Fibroblast of skin of left quadriceps (primary cell): ENCODE measurements at places on chromosomes 6 and 20.
A peak's percentile ranks its signal among the peaks of the same experiment; 100 is the strongest.

DNA sequence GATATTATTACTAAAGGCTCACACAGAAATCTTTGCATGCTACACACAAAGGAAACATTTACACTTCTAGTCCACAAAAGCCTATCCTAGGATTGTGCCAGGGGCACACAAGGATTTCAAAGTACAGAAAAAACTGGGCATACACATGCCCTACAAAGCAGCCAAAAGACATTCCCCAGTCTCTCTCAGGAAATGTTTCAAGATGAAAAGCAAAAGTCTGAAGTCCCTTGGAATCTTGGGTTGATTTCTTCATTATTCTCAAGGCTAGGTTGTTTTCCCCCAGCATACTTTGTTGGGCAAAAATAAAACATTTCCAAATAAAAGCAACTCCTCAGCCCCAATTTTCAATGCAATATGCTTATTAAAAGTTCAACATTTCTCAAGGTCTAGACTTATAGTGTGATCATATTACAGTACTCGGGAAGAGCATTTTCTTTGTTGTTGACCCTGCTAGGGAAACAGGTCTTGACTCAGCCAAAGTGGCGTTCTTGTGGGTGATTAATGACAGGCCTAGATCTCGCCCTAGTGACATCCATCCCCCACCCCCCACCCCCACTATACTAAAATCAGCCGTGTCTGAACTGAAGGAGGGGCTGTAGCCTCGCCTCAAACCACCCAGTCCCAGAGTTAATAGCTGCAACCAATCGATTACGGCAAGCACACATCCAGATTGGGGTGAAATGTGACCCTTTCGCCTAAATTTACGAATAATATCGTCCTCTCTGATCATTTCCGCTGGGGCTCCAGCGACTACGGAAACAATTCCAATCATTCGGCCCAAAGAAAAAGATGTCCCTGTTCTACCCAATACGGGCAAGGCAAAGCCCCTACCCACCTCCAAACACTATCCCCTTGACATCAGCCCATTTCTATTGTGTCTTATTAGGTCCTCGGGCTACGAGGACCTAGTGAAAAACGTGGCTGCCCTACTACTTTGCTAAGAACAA is 1.4 kb downstream of the AKIRIN2 start:
- DNase-seq: no peak

- no peak for DNase-seq
Measured at GRCh38 chr6:88584581-88585275, 378.7 kb downstream of the RNGTT start.

- peak; percentile 85 for DNase-seq
Measured at GRCh38 chr6:106256201-106256968, 69.2 kb downstream of the ATG5 start.

DNA sequence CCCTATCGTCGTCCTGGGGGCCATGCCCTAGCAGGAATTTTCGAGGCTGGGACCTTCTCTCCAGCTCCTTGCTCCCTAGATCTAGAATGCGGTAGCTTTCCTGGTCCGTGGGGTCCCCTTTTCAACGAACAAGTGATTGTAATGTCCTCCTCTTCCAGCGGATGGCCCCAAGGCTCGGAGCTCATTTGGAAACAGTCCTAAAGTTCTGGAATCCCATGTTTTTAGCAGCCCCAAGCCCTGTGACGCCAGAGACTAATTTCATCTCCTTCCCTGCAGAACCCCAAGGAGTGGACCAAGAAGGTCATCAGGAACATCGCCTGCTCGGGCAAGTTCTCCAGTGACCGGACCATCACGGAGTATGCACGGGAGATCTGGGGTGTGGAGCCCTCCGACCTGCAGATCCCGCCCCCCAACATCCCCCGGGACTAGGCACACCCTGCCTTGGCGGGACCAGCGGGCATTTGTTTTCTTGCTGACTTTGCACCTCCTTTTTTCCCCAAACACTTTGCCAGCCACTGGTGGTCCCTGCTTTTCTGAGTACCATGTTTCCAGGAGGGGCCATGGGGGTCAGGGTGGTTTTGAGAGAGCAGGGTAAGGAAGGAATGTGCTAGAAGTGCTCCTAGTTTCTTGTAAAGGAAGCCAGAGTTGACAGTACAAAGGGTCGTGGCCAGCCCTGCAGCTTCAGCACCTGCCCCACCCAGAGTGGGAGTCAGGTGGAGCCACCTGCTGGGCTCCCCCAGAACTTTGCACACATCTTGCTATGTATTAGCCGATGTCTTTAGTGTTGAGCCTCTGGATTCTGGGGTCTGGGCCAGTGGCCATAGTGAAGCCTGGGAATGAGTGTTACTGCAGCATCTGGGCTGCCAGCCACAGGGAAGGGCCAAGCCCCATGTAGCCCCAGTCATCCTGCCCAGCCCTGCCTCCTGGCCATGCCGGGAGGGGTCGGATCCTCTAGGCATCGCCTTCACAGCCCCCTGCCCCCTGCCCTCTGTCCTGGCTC is 48.5 kb downstream of the PYGB start:
- no peak for DNase-seq

- DNase-seq: no peak
Measured at GRCh38 chr6:111747396-111747795, 125.9 kb downstream of the FYN start.

- no peak for DNase-seq
Measured at GRCh38 chr20:62553838-62554161, 78.0 kb upstream of the GATA5 start.

DNA sequence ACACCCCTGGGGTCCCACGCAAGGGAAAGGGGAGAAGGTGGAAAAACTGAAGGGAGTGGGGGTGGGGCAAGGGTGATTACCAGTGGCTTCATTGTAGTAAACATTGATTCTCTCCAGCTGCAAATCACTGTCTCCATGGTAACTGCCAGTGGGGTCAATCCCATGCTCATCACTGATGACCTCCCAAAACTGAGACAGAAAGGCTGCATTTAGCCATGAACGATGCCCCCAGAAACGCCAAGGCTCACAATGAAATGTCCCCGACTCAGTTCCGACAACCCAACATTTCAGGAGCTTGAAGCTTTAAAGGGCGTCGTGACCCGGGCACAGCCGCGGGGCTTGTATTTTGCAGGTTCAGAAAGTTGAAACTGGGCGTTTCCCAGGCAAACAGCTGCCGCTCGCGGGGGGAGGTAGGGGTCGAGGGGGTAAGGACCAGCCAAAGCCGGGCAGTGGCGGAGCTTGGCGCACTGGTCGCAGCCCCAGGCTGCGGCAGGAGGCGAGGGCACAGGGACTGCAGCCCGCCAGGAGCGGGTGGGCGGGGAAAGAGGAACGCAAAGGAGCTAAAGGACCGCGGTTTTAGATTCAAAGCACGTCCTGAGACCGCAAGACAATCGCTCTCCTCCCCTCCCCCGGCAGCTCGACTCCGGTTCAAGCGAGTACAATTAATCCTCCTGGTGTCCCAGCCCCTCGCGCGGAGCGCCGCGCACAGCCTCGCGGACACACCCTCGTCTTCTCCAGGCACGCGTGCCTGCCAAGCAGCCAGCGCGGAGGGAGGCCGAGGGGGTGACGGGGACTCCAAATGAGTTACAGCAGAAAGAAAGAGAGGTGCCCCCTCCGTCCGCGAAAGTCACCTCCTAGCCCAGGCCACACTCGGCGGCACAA is 731 bp downstream of the TUBB2B start:
- no peak for DNase-seq

DNA sequence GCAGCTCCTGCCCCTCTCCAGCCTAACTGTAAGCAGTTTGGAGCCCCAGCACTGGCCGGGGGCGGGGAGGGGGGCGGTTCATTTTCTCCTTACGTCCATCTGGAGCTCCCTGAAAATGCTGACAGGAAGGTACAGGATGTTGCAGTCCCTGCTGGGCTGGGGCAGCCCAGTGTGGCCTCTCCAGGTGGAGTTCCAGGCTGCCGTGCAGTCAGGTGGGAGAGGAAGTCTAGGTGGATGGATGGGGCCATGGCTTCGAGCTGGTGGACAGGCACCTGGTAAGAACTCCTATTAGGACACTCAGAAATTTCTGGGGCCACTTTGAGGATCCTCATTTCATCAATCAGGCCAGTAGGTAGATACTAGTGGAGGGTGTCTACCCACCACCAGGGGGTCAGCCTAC is 295.2 kb downstream of the CDH26 start:
- DNase-seq: no peak
